ENCODE measurements at places on chromosomes 1 and 21.

DNA sequence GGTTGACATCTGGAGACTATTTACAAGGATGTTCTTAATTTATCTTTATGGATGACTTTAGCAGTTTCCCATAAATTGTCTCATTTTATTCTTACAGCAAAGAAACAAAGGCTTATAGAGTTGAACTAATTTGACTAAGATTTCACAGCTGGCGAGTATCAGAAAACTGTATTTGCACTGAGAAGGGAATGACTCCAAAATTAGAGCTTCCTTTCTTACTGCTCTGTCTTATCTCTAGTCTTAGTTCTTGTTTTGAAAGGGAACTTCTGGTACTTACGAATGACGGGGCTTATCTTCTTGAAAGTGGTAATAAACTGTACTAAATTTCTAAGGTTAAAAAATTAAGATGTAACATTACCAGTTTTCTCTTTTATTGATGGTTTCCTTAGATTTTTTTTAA is 13.6 kb downstream of the CNST start:
- DNase-seq: no peak

DNA sequence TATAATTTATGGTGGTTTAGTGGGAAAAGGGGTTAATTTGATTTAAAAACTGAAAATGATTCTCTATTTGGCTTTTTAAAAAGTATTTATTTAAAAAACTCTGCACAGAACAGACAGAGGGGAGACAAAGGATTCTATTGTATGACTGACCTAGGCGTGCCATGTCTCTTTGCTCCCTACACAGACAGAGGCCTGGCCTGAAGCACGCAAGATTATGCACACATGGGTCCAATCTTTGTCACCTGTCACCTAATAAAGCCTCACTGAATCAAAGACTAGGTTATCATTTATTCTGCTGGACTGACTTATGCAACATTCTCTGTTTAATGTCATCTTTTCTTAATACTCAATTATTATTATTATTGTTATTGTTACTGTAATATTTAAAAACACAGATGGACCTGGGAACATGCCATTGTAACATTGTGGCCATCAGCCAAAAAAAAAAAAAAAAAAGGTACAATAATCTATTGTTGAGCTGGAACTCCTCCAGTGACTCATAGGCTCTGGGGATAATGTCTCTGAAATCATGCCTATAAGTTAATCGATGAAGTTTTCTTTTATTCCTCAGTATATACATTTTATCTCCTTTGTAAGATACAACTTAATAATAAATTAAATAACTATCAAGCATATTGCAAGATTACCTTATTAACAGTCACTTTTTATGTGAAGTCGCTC is 112.1 kb downstream of the RUNX1 start:
- no peak for DNase-seq

DNA sequence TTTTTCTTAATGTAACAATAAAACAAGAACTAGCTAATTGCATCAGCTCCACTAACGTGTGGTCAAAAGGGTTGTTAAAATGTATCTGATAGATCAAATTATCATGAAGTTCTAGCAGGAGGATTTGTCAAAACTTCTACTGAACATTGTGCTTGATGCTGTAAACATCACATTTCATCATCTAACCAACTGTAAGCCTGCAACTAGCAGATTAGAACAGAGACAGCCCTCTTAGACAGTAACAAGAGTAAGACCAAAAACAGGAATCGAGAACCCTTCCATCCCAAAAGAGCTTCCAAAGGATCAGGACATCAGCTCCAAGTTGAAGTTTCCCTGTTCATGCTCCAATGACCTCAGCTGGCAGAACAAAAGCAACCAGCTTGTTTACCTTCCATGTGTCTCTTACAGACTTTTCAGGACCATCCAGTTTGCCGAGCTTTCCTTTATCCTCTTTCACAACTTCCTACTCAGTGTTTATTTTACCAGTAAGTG is 44.6 kb downstream of the NIBAN1 start:
- no peak for DNase-seq

GRCh38 chr1:110083866-110084226 is 13.4 kb upstream of the ALX3 start:
- no peak for DNase-seq

- no peak for DNase-seq
Observed at GRCh38 chr1:214838351-214838750, 235.4 kb downstream of the CENPF start.

DNA sequence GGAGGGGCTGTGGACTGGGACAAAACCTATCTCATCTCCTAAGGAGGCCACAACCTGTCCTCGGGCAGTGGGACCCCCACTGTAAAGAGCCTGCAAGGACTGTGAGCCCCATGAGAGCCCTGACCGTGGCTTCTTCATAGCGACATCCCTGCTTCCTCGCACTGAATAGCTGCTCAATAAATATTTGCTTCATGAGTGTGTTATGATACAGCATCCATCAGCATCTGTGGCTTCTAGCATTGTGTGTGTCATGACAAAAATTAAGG is 40.5 kb upstream of the CSF3R start:
- DNase-seq: no peak
